ENCODE measurements at places on chromosomes 1 and 21.

DNA sequence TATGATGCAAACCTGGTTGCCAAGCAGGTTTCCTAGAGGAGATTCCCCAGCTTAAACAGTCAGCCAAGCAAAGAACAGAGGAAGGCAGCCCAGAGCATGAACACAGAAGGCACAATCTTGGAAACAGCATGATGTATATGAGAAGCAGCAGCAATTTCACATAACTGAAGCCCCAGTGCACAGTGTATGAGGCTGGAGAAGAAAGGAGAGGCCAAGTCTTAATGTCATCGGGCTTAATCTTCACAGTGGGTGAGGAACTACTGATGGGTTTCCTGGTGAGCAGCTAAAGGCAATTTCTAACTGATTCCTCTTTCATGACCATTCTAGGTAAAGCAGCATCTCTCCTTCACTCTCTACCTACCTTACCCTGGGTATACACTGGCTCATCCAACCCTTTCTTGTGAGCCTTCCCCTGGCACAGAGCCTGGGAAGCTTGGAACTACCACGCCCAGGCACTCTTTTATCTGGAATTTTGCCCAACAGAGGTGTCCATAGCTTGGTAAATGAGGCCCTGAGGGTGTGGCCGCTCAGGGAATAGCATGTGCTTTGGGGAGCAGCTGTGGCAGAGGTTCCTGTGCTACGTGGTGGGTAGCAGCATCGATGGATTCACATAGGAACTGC is 22.0 kb downstream of the FYB2 start:
- no peak for DNase-seq

GRCh38 chr1:172917972-172918371 is 132.8 kb downstream of the TNFSF18 start:
- peak; percentile 98 for DNase-seq

DNA sequence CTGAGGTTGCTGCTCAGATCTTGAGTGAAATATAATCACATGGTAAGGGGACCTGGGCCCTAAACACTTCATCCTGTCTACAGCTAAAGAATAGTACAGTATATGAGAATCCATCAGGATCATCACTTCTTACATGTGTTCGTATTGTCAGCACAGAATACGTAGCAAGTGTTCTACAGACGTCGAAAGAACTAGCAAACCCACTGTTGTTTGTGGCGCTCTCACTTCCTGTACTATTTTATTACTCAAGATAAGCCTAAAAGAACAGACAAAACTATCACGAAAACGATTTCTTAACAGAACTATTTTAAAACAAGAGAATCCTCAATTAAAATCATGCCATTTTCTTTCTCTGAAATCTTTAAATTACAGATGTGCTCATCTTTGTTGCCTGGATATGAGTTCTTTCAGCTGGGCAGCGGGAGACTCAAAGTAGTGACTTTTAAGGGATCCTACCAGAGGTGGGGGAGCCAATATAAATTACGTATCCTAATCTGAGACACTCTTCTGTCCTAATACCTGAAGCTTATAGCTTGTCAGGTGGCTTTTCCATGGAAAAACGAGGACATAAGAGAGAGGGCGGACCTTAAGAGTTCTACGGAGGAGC is 724 bp downstream of the ST7L start:
- DNase-seq = peak; percentile 29

DNA sequence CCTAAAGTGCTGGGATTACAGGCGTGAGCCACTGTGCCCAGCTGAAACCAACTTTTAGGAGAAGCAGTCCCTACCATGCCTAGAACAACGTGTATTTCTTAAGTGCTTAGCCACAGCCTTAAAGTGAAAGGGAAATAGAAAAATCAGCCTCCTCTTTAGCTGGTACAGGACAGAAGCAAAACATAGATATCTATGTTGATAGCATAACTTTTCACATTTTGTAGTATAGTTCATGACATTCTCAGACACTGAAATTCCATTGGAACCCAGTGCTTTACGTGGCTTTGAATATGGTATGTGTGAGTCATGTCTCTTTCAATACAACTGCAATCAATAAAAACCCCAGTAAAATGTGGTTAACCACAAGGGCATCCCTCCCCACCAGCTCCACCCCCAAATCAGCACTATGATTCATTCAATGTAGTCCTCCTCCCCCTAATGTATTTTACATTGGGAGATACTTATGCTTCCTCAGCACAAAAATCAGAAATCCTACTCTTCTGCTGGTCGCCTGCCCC is 32.1 kb downstream of the TGFB2 start:
- DNase-seq = peak; percentile 98
